ENCODE measurements at places on chromosomes 5 and 9.

GRCh38 chr9:38352530-38353328 lies 39.8 kb upstream of the ALDH1B1 start:
- no peak for DNase-seq

- DNase-seq, result no peak
Measured at GRCh38 chr9:112120030-112120341, 55.1 kb downstream of the SUSD1 start.

DNA sequence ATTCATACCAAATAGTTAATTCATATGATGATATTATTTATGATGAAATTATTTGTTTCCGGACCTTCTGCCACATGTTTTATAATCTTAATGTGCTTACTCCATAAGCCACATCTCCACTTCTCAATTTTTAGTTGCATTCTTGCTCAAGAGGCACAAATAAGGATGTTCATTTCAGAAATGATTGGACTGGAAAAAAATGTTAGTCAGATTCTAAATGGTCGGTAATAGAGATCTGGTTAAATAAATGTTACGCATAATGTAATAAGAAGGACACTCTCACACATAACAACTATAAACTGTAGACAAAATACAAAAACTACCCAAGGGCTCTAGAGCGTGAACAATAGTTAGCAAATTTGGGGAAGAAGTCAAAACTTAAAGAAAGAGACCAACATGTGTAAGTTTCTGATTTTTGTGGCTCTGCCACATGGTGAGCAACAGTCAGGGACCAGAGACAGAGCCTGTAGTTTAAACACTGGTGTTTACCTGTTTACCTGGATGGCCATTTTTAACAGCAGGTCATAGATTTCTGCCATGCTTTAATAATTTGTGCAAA lies 554.3 kb upstream of the CLINT1 start:
- no peak for DNase-seq

- DNase-seq, result no peak
Measured at GRCh38 chr5:157710882-157711281, 20.3 kb upstream of the THG1L start.

DNA sequence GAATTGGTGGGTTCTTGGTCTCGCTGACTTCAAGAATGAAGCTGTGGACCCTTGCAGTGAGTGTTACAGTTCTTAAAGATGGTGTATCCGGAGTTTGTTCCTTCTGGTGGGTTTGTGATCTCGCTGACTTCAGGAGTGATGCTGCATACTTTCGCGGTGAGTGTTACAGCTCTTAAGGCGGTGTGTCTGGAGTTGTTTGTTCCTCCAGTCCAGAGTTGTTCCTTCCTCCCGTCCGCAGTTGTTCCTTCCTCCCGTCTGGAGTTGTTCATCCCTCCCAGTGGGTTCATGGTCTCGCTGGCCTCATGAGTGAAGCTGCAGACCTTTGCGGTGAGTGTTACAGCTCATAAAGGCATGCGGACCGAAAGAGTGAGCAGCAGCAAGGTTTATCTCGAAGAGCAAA lies 159.6 kb upstream of the ADAMTSL1 start:
- no peak for DNase-seq

DNA sequence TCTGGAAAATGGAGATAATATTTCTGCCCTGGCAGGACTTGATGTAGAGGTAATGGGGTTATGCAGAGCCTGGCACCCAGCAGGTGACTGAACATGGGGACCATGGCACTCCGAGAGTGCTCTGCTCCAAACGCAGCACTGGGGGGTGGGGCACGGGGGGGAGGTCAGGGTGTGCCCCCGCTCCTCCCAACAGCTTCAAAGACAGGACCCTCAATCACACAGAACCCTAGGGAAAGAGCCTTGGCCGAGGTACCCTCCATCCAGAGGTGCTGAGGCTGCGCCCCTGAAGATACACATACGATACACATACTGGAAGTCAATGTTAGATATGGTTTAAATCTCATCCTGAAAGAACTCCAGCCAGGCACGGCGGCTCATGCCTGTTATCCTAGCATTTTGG lies 26.6 kb upstream of the CEP72 start:
- DNase-seq, result no peak

DNA sequence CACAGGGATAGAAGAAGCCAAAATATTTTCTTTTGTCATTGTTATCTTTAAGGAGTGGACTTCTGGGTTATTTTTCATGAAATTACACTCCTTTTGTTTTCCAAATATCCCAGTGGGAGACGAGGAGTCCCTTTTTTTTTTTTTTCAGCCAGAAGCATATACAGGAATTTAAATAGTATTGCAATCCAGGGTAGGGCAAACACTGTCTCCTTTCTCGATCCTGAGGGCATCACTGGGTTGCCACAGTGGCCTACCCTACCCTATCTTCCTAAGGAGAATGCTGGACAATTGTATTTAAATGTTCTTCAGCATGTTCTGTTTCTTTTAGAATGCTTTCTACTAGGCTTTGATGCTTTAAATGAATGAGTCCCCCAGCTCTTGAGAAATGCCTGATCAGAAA lies 47.9 kb downstream of the LRRC70 start:
- no peak for DNase-seq

- no peak for DNase-seq
Measured at GRCh38 chr9:75639971-75640610, 250.4 kb upstream of the PCSK5 start.

DNA sequence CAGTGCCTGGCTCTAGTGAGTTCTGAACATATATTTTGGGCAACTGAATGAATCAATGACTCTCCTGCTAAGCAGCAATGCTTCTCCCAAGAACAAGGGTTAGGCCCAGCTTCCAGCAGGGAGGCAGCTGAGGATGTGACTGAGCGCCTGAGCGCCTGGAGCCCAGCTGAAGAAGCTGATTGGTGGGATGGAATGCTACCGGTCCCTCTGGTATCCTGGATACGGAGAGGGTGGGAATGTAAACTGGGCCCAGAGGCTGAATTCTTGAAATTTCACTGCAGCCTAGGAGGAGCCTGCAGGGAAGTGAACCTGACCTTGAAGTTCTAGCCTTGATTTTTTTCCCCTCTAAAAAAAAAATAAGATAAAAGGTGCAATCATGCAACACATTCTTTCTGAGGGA lies 43.2 kb downstream of the WWC1 start:
- no peak for DNase-seq

GRCh38 chr9:77040340-77040739 lies 20.9 kb downstream of the FOXB2 start:
- no peak for DNase-seq

DNA sequence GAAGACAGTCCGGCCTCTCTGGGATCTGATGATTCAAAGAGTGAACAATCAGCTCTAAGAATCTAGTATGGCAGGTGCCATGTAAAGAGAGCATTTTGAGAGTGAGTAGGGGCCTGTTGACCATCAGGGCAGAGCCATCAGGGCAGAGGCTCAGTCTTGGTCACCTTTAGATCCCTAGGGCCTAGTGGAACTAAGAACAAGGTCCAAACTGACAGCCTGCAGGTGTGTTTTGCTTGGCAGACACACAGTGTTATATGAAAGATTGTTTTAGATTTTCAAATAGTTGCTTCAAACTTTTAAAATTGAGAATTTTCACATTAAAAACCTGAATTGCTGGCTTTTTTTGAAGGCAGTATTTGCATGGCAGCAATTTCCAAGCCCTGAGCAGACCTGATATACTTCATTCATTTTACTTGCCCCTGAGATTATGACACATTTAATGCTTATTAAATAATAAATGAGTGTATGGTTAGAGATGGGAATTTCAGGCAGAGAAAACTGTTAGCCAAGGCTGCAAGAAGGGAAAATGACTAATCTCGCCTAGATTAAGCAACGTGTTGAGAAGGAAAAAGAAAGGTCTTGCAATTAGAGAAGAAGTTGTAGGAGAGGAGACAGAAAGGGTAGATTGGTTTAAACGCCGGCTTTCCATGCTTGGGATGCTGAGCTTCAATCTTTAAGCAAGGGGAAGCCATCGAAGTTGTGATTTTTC lies 279.6 kb downstream of the ARRDC3 start:
- no peak for DNase-seq

- no peak for DNase-seq
Measured at GRCh38 chr5:177509381-177509951, at the start of gene DOK3. Gene DOK3, minus strand, starts transcription at chr5:177509826. Its CDS starts 286 bp downstream, at chr5:177509540.
